AML-193 (cell line): ENCODE measurements at places on chromosomes 2 and 18.

GRCh38 chr2:188512456-188512855, 220.8 kb downstream of the GULP1 start:
- DNase-seq: peak; percentile 75

DNA sequence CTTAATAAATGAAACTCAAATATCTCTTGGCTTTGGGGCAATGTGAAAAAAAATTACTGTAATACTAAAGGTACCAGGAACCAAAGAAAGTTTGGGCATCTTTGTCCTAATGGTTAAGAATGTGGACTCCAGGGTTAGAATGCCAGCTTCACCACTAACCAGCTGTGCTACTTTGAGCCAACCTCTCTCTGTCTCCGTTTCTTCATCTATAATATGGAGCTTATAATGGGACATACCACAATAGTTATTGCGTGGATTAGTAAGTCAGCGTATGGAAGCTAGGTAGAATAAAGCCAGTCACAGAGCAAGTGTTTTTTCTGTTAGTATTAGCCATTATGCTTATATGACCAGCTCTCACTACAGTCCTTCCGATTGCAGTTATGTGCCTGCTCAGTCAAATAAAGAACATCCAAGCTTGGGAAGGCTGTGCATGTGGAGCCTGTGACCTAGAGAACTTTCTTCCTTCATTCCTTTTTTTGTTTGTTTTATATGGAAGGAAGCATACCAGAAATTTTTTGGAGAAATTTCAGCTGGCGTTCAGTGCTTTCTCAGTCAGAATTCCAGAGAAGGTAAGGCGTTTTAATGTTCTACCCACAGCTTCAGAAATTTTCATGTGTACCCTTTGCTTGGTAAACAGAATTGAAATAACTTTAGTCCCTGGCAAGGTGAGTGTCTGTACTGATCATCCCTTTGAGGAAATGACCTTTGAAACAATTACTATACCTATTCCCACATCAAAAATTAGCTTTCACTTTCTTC, 114.0 kb upstream of the RND3 start:
- no peak for DNase-seq

GRCh38 chr2:71702971-71703898, 249.9 kb downstream of the DYSF start:
- DNase-seq: no peak

GRCh38 chr2:239312741-239313667, 87.8 kb downstream of the HDAC4 start:
- DNase-seq: no peak

DNA sequence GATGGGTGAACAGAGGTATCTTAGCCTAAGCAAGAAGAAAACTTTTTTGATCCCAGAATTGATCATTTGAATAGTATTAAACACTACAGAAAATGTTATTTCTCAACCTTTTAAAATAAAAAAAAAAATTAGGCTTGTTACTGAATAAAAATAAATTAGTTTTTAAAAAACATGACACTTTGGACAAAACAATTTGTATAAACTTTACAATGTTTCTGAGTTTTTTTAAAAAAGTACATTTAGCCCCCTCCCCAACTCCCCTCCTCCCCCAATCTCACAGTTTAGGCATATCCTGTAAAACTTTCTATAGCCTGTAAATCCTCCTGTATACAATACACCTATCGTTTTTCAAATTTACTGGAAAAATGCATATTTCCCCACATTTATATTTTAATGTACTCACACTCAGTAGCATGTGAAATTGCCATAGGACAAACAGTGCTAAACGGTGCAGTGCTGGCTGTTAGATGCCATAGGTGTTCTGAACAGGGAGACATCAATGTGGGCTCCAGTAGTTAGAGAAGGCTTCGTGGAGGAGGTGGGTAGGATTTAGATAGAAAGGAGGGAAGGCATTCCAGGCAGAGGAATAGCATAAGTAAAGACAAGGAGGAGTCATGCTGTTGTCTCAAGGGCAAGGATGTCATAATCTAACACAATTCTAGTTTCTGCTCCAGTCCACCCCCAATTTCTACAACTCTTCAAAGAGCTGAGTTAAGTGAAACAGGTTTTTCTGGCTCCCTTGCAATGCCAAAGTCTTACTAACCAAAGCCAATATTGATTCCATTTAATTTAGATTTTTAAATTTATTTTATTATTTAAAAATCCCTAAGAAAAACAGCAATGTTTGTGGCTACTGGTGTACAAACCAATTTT, 50.9 kb downstream of the SP3 start:
- DNase-seq: no peak

DNA sequence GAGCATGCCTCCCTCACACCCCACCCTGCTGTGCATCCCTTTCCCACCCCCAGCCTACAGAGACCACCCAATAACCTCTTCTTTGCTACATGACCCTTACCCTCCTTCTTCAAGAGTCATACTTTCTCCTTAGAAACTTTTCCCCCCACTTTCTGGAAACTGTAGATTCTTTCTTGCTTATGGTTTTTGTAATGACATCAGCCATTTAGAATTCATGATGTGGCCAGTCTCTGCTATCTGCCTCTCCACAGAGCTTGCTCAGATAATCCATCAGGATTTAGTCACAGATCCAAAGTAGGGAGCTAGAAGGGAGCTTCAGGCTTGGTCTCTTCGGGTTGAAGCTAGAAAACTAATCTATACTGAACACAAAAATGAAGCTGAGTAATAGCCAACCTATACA, 36.5 kb downstream of the GALM start:
- no peak for DNase-seq

GRCh38 chr2:30949435-30949834, 142.2 kb upstream of the CAPN13 start:
- no peak for DNase-seq

- no peak for DNase-seq
Observed at GRCh38 chr18:28466204-28466603, 289.3 kb upstream of the CDH2 start.

DNA sequence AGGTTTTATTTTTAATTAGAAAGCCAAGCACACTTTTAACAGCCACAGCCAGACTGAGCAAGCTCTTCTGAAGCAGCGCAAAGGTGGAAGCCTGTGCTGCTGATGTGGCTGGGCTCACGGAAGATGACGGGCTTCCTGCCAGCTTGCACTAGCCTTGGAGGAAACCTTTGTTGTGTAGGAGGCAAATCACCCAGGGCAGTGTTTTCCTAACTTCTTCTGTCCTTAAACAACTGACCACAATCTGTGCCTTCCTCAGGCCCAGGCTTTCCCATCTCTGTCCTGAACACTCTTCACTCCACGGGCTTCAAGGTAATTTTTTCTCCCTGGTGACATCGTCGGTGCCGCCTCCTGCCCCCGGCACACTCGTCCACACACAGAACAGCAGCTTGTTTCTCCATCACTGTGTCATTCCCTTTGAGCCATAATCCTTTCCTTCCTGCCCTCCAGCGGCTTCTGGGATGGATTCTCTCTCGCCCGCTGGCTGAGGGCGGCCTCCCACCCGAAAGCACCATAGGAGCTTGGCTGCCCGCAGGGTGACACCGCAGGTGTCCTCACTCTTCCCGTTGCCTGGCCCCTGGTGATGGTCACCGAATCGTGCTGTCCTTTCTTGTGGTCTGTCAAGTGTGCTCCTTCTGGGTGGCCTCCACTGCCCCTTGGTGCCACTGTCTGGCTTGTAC, 31.1 kb upstream of the INHBB start:
- DNase-seq: no peak
